ENCODE measurements at places on chromosomes 4 and X.

DNA sequence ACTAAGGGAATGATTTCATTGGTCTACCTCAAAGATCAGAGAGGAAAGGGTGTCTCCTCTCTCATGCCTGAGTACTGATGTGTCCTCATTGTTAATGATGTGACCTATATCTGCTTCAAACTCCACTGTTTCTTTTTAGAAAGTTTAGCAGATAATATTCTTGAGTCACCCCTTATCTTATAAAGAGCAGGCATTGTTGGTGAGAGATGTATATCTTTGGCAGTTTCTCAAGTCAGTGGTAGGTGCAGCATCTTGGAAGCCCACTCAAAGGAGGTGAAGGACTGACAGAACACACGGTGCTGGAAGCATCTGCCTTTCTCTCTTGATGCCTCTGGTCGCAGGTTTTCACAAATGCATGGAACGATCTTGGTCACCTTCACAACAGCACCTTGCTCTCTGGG is 71.2 kb downstream of the ZNF518B start:
- no peak for DNase-seq

GRCh38 chrX:53263597-53264094 is 17.7 kb downstream of the IQSEC2 start:
- no peak for DNase-seq

DNA sequence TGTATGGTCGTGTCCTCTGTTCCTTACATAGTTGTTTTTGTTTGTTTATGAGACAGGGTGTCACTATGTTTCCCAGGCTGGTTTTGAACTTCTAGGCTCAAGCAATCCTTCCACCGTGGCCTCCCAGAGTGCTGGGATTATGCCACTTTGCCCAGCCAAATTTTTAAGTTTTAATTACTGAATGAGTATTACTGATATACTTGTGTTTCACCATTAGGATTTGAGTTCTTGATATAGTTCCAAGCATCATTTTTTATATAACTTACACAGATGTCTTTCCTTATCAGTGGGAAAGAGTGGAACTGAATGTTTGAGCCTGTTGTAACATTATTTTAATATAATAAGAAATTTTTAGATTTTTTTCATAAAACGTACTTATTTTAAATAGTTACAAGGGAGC is 20.4 kb downstream of the TMEM165 start:
- no peak for DNase-seq

GRCh38 chr4:185657183-185657582 is 121.9 kb upstream of the PDLIM3 start:
- no peak for DNase-seq

DNA sequence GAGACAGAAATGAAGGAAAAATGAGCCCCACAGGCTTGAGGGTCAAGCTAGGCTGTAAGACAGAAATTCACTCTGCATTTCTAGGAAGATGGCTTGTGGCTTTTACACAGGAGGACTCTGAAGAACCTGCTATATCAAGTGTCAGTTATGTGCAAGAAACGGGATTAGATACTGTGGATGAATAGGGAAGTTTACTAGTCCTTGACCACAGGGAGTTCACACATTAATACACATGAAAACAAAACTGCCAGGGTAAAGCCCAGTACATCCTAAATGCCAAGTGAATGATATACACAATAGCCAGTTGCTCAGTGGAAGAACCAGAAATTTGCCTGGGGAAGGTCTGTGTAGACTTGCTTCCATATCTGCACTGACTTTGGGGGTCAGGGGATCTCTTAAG is 53.5 kb downstream of the TMEM131L start:
- no peak for DNase-seq

DNA sequence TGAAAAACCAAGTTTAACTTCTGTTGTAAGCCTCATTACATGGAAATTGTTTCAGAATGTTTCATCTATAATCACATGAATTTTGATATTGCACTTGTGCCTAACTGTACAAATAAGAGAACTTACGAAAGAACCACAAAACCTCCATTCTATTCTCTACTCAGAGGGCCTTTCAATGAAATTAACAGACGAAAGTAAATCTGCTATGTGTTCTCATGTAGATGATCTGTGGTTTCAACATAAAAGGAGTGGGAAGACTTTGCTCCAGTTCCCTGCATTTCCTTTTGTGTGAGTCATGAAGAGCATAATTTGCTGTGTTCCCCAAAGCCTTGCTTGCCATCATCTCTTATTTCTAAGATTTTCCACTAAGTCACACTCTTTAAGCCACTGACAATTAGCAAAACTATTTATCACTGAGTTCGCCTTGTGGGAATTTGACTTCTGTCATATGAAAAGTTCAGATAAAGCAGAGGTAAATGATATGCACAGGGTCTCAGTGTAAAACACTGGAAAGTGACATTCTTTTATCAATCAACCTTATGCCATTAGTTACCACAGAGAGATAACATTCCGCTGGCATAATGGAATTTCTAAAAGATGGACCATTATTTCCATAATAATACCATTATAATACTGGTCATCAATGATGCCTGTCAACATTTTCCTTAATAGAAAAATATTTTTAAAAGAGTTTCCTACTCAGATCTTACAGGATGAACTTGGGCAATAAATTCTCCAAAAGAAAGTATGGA is 329.8 kb downstream of the NR3C2 start:
- no peak for DNase-seq

DNA sequence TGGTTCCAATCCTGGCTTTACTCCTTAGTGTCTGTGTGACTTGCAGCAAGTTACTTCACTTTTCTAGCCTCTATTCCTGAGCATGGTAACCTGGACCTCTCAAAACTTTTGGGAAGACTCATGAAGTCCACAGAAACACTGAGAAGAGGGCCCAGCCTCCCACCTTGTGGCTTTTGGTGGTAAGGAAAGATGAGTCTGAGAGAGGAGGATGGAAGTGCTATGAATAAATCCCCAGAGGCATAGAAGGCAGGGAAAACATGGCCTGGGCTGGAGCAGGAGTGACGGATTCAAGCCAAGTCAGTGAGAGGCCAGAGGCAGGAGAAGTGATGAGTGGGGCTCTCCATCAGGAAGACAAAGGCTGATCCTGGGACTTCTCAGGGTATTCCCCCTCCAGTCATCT is 10.9 kb upstream of the MAGEA4 start:
- no peak for DNase-seq

GRCh38 chrX:119467433-119467832 is 811 bp upstream of the SLC25A5 start:
- DNase-seq: no peak

DNA sequence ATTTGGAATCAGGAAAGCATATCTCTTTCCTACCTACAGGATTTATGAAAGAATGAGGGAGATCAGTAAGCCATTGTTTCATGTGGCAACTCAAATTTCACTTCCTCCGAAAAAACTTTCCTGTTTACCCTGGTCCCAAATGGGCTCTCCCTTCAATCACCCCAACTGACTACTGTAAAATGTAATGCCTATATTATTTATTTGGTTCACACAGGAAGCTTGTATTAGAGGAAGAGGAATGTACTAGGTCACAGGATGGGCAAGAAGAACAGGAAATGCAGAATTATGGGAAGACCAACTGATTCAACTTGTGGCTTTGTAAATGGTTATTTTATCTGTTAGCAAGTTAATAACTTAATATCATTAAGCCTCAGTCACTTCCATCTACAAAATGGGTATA is 23.1 kb downstream of the COL4A6 start:
- no peak for DNase-seq

DNA sequence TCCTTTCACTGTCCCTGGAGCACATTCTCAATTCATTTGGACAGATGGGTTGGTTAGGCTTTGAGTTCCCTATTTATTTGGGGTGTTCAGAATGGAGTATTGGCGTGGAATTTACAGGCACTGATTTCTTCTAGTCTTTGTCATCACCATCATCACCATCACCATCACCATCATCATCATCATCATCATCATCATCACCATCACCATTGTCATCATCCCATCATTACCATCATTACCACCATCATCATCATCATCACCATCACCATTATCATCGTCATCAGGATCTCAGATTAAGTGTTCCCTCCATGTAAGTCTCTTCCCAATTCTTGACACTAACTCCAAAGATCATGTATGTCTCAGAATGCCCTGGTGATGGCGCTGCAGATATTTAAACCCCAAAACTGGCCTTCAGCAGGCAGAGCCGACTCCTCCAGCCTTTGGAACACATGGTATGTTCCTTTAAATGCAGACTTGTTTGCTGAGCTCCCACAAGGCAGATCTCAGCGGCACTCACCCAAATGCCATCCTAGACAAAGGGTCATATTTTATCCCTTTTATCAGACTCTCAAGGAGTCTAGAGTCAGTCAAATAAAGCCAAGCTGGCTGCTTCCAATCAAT is 19.8 kb upstream of the FAM9A start:
- DNase-seq: no peak

GRCh38 chr4:38497121-38497520 is 166.9 kb upstream of the KLF3 start:
- DNase-seq: no peak

- no peak for DNase-seq
Measured at GRCh38 chr4:34953145-34953799, 1291.0 kb downstream of the ARAP2 start.

DNA sequence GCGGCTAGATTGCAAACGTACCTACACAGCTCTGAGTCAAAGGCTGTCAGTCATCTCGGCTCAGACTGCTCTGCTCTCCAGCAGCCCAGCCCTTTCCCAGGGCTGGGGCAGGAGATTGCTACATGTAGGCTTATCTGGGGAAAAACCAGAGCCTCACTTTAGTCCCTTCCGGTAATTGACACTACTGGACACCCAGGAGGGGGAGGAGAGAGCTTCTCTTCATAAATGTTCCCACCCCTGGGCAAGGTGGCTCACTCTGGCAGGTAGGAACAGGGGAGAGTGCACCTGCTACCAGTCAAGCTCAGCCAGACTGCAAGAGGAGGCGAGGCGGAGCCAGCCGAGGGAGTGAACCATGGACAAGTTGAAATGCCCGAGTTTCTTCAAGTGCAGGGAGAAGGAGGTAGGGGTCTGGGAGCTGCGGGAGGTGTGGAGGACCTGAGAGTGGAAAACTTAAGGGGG is at the start of gene SLC6A14:
SLC6A14 (plus strand) TSS at position 249 of the 459 bp plus-strand sequence; CDS start at position 353, 104 bp downstream.
- no peak for DNase-seq

- DNase-seq: no peak
Measured at GRCh38 chr4:143082701-143083100, 102.0 kb upstream of the USP38 start.

DNA sequence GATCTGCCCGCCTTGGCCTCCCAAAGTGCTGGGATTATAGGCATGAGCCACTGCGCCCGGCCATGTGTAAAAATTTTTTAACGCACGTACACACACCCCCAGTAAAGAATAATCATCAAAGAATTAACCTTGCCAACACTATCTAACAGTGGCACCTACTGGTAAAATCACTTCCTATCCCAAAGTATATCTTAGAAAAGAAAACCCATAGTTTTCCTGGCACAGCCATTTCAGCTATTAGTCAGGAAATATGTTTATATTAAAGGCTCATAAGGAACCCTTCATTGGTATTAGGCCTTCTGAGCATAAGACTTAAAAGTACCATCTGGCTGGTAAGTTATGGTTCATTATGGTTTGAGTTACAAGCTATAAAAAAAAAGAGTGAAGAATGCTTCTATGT is 14.1 kb downstream of the S100G start:
- no peak for DNase-seq

DNA sequence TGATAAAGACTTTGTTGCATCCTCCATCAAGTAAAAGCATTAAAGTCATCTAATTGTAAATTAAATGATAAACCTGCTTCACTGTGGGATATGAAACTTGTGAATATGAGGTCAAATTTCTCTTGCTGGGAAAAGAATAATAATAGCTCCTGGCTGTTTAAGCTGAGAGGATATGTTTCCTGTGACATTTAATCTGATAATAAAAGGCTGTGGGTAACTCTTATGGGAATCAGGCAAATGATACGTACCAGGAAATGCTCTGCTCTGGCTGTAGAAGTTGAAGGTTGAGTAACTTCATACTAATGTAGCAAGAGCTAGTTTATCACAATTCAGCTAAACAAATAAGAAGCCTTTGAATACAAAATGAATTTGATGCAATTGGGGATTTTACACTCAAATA is 574.6 kb downstream of the RAPGEF2 start:
- DNase-seq: no peak

GRCh38 chr4:144410230-144410783 is 235.6 kb upstream of the HHIP start:
- DNase-seq: no peak

DNA sequence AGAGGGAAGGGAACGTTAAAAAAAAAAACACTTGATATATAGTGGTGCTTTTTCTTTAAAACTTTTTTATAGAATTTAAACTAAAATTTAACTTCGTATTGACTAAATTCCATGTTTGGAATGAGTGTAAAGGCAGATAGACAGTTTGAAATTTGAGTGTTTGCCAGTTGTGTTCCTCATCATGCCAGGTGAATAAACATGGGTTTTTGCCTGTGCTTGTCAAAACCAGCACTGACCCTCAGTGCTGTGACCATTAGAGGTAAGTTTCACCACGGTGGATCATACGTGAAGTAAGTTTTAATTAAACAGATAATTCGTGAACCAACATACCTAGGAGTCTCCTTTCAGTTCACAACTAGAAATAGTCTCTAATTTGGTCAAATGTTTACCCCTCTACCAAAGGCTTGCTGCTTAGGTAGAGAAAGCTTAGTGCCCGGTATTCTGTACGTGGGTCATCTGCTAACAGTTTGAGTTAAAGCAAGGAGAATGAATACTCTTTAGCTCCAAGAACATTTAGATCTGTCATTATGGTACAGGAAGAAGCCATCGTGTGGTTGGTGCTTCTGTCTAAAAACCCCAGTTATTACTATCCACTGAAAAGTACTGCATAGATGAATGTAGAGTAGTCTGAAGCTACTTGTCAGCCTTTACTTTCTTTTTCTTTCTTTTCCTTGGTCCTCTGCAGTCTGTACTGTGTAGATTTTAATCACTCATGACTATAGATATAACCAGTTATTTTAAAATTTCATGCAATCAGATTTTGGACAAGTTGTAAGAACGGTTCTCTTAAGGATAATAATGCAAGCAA is 32.7 kb downstream of the KIAA0232 start:
- DNase-seq: no peak

GRCh38 chrX:16222151-16222550 is 54.9 kb downstream of the MAGEB17 start:
- DNase-seq: no peak

- DNase-seq: peak; percentile 50
Measured at GRCh38 chr4:15778289-15779241, at the start of gene CD38. Gene CD38, plus strand, starts transcription at chr4:15778328. Its CDS starts 87 bp downstream, at chr4:15778415.

DNA sequence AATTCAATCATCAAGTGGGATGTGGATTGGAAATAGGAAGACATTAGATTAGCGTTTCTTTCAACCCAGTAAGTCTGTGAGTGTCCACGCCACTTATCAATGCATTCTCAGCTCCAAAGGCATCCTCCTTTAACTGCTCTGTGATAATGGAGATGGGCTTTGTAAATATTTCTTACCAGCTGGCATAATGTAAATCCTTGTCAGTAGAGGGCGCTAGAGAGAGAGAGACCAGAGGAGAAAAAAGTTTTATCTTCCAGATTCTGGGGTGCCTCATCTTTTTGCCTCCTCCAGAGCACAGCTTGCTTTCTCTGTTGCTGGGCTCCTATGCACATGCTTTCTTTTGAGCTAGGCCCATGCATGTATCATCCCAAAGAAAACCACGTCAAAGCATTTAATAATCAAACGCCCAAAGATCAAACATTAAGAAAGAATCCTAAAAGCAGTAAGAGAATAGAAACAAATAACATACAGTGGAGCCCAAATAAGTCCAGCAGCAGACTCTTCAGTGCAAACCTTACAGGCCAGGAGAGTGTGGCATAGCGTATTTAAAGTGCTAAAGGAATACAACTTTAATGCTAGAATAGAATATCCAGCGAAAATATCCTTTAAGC is 9.6 kb upstream of the MTMR1 start:
- no peak for DNase-seq

Measured in ureter (tissue), 1 donor.